ENCODE measurements at places on chromosomes 11 and 22.

DNA sequence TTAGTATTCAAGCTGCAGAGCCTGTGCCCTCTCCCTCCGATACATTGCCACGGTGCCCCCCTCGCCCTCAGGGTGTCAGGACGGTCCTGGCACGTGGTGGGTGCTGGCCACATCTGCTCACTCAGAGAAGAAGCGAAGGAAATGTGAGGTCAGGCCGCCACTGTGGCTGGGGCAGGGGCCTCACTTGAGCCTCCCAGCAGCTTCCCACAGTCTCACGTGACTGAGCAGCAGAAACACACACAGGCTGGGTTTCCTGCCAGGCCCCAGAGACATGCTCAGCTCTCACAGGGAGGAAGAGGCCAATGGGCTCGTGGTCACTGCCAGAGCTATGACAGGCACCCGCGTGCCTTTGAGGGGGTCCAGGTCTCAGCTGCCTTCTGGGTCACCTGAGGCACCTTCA, 37.9 kb upstream of the PRR5 start:
- no peak for DNase-seq

DNA sequence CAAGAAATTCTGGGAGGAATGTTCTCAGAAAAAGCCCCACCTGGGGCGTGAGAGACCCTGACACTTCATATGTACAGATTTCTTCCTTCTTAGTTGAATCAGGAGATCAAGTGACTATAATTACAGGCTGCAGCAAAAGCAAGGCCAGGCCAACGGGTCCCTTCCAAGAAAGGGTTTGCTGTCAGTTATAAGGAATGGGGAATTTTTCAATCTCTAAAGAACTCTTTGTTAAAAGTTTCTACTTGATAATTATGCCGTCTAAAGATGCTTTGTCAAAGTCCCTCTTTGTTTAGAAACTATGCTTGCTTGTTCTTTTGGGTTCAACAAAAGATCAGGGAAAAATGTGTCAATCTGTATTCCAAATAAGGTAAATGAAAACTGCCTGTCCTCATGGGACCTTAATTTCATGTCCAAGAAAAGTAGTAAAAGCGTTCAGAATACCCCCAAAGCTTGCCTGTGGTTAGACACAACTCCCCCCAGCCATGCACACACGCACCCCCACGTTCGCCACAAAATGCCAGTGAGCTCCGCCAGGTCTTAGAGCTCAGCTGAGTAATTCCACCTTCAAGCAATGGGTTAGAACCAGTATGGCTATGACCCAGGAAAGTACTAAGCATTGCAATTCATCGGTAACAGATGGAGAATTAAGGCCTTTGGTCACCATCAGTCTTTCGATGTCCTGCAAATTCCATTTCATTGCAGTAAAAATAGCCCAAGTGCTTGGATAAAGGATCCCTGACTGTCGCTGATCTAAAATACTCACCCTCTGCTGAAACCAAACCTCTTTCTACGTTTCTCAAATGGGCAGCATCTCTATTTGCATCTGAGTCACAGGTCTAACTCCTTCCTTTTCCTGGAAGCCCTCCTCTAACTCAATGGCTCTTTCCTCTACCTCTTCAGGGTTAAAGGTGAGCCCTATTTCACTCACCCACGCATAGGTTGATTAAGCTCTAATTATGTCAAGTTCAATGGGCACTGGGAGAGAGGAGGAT, 419.2 kb upstream of the SYN3 start:
- DNase-seq: no peak

DNA sequence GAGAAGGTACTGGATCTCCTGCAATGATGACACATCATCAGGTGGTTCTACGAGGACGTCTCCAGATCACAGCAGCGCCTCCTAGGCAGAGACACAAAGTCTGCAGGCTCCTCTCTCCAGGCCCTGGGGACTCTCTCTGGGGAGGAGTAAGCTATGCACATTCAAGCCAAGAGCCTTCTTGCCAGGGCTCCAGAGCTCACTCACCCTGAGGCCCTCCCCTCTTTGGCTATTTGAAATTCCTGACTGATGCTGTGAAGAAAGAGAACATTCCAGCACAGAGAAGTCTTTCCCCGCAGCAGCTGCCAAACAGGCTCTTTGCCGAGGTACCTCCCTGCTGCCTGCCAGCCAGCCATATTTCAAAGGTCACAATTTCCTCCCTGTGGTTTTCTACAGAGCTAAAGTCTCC, 204.9 kb downstream of the CSNK2A3 start:
- no peak for DNase-seq

- DNase-seq: no peak
These were observed 297.1 kb downstream of the DYNC2H1 start for GRCh38 chr11:103406357-103406756.

- DNase-seq: no peak
These were observed 6.6 kb downstream of the RPS25 start for GRCh38 chr11:119011476-119012053.

DNA sequence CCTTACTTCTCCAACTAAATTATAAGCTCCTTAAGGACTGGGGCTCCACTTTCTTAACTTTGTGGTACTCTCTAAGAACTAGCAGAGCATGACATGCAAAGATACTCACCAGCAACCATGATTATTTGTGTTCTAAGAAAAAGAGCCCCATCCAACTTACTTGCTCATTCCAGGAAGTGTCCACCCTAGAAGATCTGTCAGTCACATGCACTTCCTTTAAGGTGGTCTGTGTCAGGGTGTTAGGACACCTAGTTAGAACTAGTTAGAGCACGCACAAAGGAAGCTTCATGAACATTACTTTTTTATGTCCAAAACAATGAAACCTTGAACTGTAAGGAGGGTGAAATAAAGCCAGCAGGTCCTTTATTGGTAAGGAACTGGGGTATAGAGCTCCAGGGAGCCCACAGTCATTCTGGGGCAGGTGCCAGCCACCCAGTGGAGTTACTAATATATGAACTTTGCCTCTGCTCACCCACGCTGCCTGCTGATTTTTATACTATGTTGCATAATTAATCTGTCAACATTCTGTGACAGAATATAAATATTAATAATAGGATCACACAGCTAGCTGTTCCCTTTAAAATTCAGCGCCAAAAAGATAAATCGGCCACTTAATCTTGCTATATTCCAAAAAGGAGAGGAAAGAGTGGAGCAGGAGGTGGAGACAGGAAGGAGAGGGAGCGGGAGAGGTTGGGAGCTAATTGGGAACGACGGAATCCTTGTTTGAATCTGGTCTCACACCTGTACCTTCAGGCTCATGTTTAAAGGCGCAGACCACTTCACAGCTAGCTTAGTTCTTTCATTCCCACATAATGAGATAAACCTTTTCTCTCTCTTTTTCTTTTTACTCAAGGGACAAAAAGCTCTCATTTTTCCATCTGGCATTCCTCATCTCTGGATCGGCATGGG, 755.0 kb downstream of the OPCML start:
- no peak for DNase-seq

- no peak for DNase-seq
These were observed 17.0 kb downstream of the SLC22A12 start for GRCh38 chr11:64608046-64608445.

GRCh38 chr22:42797011-42797410, 60.1 kb downstream of the ARFGAP3 start:
- DNase-seq: no peak

- DNase-seq: no peak
These were observed 8.9 kb downstream of the EHBP1L1 start for GRCh38 chr11:65584723-65585171.

DNA sequence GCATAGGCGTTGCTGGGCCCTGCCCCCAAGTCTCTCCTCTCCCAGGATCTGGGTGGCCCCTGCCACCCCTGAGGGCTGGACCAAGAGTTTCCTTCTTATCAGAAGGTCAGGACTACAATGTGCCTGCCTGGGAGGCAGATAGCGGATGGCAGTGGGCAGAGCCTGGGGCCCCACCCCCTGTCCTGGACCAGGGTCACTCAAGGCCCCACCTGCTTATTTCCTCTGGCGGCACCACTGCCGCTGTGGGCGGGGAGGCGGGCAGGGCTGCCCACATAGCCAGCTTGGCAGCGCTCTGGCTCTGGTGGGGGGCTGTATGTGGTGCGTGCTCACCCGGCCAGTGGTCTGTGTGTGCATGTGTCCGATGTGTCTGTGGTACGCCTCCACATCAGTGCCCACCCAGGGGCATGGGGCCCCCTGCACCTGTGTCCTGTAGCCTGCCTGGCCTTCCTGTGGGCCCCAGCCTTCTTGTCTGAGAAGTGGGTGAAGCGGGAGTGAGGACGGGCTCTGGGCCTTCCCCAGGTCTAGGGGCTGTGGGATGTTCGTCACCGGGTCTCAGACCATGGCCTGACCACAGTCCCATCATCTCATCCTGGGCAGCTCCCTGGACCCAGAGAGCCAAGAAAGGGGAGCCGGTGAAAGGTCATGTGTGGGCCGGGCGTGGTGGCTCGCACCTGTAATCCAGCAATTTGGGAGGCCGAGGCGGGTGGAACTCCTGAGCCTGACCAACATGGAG, 3.0 kb downstream of the GAS2L1 start:
- no peak for DNase-seq

GRCh38 chr22:18013436-18013835, 10.9 kb downstream of the MICAL3 start:
- DNase-seq: no peak

DNA sequence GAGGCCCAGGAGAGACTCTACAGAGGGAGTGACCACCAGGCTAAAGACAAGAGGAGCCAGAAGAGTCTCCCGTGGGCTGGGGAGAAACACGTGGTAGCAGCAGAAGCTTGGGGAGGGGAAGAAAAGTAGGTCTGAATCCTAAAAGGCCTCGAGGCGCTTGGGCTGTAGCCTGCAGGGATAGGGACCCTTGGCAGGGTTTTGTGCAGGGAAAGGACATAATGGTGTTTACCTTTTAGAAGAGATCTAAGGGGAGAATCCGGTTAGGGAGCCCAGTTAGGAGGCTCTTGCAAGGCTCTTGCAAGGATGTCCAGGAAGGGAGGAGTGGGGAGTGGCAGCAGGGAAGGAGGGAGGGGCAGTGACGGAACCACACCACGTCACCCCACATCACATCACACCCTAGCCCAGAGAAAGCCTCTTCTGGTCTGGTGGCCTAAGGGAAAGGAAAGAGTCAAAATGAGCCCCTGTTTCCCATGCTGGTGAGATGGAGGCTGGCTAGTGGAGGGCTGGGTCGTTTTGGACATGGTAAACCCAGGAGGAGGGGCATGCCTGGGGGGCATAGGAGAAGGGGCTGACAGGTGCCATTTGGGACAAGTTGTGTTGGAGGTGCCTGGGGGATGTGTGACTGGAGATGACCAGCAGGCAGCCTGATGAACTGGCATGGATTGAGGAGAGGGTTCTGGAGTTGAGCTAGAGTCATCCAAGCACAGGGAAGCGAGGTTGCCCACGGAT, 6.2 kb upstream of the FAM83F start:
- DNase-seq: no peak

GRCh38 chr11:47352556-47352955, at the start of gene MYBPC3:
Gene MYBPC3, minus strand, starts transcription at chr11:47352702. Its CDS starts 55 bp downstream, at chr11:47352647.
- no peak for DNase-seq

DNA sequence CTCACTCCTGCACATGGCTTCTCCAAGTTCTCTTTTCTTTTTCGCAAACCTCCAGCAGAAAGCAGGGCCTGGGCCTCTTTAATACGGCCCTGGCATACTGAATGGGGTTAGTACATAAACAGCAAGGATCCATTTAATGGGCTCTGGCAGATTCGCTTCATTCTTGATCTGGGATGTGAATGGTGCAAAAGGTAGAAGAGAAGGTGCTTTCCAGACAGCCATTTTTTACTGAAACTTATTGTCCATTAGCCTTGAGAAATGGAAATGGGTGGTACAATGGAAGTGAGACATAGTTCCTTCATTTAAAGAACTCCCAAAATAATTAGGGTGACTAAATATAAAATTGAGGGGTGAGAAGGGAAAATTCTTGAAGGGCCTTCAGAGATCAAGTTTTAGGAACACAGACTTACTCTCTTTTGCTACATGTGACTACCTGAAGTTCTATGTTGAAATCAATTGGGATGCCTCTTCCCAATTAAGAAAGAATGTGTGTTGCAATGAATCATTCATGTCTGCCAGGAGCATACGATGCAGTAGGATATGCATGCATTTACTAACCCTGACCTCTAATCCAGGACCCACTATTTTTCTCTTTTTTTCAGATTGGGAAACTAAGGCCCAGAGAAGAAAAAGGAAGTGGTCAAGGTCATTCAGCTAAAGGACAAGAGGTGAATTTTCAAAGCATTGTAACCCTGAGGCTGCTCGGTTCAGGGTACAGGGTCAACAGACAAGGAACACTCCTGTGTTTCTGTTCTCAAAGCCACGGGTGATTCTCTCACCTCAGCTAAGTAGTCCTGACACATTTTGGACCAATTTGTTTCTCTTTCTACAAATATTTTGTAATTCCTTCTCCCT, 144.1 kb downstream of the BBOX1 start:
- DNase-seq: no peak

GRCh38 chr11:27237643-27238042, 125.4 kb downstream of the CCDC34 start:
- no peak for DNase-seq

- no peak for DNase-seq
These were observed 5.4 kb downstream of the FADS2 start for GRCh38 chr11:61833471-61833870.

DNA sequence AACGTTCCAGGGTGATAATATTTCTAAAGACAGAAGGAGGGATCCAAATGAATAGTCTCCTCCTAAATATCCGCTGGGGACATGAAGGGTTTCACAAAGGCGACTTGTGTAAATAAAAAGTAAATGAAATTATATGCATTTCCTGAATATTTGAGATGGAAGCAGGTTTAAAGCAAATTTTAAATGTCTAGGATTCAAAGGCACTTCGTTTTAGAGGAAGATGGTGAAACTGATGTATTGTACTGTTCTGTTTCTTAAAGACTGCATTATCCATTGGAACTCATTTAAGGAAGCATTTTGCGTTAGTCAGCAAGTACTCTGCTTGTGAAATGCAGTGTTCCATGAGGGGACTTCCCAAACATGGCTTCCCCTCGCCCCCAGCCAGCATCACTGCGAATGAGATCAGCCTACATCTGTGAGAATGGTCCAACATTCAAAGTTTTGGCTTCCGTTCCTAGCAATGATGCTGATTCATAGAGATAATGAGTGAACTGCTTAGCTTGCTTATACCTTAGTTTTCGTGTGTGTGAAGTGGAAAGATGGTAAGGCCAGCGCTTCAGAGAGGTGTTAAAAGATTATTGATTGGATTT, 1.5 kb downstream of the RAB39A start:
- DNase-seq: no peak

GRCh38 chr11:46346886-46347636, at the start of gene DGKZ:
Gene DGKZ, plus strand, starts transcription at chr11:46347463. Its CDS starts 197 bp downstream, at chr11:46347660.
- DNase-seq: peak; percentile 94

GRCh38 chr11:130426223-130426836, 2.1 kb downstream of the ADAMTS8 start:
- DNase-seq: no peak

DNA sequence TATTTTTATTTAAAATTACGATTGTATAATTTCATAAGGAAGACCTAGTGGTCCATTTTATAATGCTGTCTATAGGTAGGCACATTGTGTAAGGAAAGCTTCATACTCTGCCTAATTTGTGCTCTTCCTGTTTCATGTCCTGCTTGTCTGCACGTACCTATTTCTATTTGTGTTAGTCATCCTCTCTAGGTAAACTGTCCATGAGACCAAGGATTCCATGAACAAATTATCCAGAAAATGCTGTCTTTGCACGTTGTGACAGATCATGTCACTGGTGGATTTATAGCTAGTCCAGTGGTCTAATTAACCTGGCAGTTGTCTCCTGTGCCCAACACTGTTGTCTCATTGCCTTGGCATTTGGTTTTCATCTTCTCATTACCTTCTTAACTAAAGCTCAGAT, 44.7 kb downstream of the DNAJC24 start:
- DNase-seq: no peak

- peak; percentile 10 for DNase-seq
These were observed 3.3 kb upstream of the DDI1 start for GRCh38 chr11:104033134-104033533.

GRCh38 chr11:86459002-86459385, 84.3 kb downstream of the CCDC81 start:
- DNase-seq: no peak

- no peak for DNase-seq
These were observed 19.2 kb downstream of the PRR5 start for GRCh38 chr22:44721213-44721612.

All from H54 (cell line).